ENCODE measurements at places on chromosomes 7 and 10. TPM values are rescaled to one million over a fixed set of nuclear protein-coding genes. Genes with fewer than 3 reads are reported as not detected.

DNA sequence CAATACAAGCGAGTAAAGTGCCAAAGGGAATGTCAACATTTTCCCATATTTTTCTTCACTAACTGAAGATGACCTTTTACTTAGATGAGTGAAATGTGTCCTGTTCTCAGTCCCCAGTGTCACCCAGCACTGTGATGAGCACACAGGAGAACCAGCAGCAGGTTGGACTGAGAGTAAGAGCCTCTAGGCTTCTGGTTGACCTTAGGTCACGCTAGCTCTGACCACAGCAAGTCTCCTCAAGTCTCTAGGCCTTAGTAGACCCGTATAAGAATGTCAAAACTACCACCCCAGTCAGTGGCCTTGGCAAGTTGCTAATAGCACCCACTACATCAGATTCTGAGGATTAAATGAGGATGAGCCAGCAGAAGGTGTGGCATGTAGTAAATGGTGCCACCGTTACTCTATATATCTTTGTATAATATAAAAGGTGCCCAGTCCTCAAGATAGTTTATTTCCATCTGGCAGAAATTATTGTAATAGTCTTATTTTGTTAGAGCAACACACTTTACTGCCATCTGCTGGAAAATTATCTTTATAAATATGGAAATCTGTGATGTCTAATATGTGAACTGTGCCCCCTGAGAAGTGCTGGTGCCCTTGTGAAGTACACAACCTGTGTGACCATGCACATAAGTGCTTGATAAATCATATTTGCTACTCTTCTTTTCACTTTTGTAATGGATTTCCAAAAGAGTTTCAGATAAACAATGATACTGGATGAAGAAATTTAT lies 75.7 kb downstream of the SPAG6 start:
- DNase-seq: no peak
- H3K27me3 ChIP-seq: no peaks in the 10 kb centered on the region
- H3K4me1 ChIP-seq: no peaks in the 10 kb centered on the region
- H3K27ac ChIP-seq: no peak overlapping the region

DNA sequence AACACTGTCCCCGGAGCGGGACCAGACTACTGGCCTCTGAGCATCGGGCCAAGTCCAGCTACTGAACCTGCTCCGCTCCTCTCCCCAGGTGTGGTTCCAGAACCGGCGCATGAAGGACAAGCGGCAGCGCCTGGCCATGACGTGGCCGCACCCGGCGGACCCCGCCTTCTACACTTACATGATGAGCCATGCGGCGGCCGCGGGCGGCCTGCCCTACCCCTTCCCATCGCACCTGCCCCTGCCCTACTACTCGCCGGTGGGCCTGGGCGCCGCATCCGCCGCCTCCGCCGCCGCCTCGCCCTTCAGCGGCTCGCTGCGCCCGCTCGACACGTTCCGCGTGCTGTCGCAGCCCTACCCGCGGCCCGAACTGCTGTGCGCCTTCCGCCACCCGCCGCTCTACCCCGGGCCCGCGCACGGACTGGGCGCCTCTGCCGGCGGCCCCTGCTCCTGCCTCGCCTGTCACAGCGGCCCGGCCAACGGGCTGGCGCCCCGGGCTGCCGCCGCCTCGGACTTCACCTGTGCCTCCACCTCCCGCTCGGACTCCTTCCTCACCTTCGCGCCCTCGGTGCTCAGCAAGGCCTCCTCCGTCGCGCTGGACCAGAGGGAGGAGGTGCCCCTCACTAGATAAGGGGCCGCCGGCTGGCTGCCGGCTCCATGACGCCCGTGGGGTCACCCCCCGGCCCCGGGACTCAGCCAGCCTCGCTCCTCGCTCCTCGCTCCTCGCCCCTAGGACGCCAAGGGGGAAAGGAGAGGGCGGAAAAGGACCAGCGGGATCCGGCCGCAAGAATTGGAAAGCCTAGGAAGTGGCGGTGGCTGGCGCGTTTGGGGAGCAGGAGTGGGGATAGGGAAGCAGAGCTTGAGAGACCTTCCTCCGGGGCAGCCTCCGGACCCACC lies 3.4 kb downstream of the EVX1 start:
- no peak for DNase-seq
- H3K36me3 ChIP-seq: no peaks in the 10 kb centered on the region
- H3K4me1 ChIP-seq: peaks cover 21% of the 10 kb centered on the region
- H3K27ac ChIP-seq: no peak overlapping the region
- no peak overlapping the region for H3K4me3 ChIP-seq

DNA sequence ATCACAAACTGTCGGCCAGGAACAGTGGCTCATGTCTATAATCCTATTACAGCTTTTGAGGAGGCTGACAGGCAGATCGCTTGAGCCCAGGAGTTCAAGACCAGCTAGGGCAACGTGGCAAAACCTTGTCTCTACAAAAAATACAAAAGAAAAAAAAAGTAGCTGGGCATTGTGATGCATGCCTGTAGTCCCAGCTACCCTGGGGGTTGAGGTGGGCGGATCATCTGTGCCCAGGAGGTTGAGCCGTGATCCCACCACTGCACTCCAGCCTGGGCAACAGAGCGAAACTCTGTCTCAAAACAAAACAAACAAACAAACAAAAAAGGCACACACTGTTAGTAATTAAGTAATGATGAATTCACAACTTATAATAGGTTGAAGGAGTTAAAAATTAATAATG lies 441.5 kb upstream of the PCDH15 start:
- H3K27me3 ChIP-seq: no peaks in the 10 kb centered on the region
- no peak for DNase-seq
- H3K36me3 ChIP-seq: no peaks in the 10 kb centered on the region
- no peak overlapping the region for H3K27ac ChIP-seq
- H3K4me1 ChIP-seq: no peaks in the 10 kb centered on the region
- H3K4me3 ChIP-seq: no peak overlapping the region

GRCh38 chr10:10346390-10347150 lies 671.1 kb upstream of the CELF2 start:
- no peak overlapping the region for H3K4me3 ChIP-seq
- H3K27me3 ChIP-seq: no peaks in the 10 kb centered on the region
- H3K36me3 ChIP-seq: no peaks in the 10 kb centered on the region
- no peak for DNase-seq
- H3K4me1 ChIP-seq: peaks cover 3% of the 10 kb centered on the region
- no peak overlapping the region for H3K27ac ChIP-seq

GRCh38 chr7:84422790-84423189 lies 228.2 kb upstream of the SEMA3A start:
- no peak overlapping the region for H3K27ac ChIP-seq
- no peak overlapping the region for H3K4me3 ChIP-seq
- DNase-seq: no peak
- H3K36me3 ChIP-seq: no peaks in the 10 kb centered on the region
- no peaks in the 10 kb centered on the region for H3K27me3 ChIP-seq
- no peaks in the 10 kb centered on the region for H3K4me1 ChIP-seq

- peaks cover 4% of the 10 kb centered on the region for H3K4me1 ChIP-seq
- no peak for DNase-seq
- peak overlapping the region; percentile 26 for H3K27ac ChIP-seq
- H3K36me3 ChIP-seq: no peaks in the 10 kb centered on the region
- no peak overlapping the region for H3K4me3 ChIP-seq
Measured at GRCh38 chr10:105952153-105952552, 1212.4 kb downstream of the SORCS1 start.

ACHE gene
- total RNA-seq: 2.9 TPM
